ENCODE measurements at places on chromosomes 13 and 19.

DNA sequence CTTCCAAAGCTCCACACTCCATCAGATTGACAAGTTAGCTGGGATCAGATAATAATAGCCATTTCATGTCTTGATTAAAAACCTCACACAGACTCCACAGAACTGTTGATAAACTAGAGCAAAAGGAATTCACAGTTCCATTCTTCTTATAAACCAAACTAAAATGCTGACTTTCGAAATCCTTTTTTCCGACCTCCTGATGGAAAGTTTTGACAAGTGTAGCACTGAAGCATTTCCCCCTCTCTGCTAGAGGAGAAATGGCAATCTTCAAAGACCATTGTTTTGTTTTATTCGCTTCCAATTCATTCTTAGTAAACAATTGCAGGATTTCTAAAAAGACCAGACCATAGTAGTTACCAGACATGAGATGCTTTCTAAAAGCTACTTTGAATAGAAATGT is 58.8 kb downstream of the COL4A2 start:
- DNase-seq: no peak

- no peak for DNase-seq
These were observed 3.3 kb downstream of the GYS1 start for GRCh38 chr19:48989701-48990291.

- DNase-seq: peak; percentile 27
These were observed at the start of gene CYP2S1 for GRCh38 chr19:41192574-41193429. Gene CYP2S1, plus strand, starts transcription at chr19:41193219. Its CDS starts 46 bp downstream, at chr19:41193265.

DNA sequence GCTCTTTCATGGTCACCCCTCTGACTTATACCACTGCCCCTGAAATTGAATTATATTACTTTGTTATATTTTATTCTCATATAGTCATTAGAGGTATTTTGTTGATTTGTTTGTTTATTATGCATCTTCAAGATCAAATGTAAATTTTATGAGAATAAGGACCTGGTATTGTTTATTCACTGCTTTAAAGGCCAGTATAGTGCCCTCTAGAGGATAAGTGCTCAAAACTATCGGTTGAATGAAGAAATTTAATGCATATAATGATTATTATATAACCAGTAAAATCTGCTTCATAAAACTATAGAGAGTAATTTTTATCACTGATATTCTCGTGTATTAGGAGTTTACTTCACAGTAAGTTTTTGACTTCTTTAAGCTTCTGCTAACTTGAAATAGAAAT is 1401.9 kb downstream of the SLITRK1 start:
- no peak for DNase-seq

DNA sequence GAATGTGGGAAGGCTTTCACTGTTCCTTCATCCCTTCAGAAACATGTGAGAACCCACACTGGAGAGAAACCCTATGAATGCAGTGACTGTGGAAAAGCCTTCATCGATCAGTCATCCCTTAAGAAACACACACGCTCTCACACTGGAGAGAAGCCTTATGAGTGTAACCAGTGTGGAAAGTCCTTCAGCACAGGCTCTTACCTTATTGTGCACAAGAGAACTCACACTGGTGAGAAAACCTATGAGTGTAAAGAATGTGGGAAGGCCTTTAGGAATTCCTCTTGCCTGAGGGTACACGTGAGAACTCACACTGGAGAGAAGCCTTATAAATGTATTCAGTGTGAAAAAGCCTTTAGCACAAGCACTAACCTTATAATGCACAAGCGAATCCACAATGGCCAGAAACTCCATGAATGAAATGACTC is 18.6 kb downstream of the ZNF177 start:
- DNase-seq: no peak

GRCh38 chr13:60757501-60758215 is 360.6 kb downstream of the TDRD3 start:
- DNase-seq: no peak

- no peak for DNase-seq
These were observed 196.5 kb downstream of the TEX29 start for GRCh38 chr13:111516712-111517640.

- no peak for DNase-seq
These were observed 32.2 kb downstream of the SLC10A2 start for GRCh38 chr13:103033999-103034398.

DNA sequence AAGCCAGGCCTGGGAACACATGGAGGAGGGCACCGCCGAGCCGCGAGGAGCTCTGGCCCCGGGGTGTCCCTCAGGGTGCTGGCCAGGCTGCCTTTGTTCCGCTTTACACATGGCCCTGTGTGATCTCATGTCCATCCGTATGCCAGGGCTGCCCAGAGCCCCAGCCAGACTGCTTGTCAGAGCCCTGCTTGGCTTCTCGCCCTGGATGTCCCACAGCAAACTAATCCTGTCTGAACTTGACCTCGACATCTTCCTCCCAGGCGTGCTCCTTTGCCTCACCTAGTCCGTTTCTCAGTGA is 14.3 kb downstream of the BCKDHA start:
- no peak for DNase-seq

DNA sequence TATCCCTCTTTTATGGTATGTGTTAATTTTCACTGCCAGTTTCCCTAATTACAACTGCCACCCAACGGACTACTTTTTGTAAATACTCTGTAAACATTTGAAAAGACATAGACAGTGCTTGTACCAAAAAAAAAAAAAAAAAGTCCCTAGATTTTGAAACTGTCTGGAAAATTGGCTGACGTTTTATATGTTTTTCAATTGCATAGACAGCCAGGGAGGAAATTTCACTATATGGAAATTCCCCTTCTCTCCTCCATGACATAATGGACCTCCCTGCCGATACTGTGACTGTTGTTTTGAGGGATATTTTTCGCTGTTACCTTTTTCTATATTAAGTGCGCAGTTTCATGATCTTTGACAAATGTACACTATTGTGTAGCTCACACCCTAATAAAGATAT is 43.4 kb downstream of the C13orf42 start:
- no peak for DNase-seq

GRCh38 chr13:96181911-96182310 is 92.0 kb downstream of the HS6ST3 start:
- no peak for DNase-seq

DNA sequence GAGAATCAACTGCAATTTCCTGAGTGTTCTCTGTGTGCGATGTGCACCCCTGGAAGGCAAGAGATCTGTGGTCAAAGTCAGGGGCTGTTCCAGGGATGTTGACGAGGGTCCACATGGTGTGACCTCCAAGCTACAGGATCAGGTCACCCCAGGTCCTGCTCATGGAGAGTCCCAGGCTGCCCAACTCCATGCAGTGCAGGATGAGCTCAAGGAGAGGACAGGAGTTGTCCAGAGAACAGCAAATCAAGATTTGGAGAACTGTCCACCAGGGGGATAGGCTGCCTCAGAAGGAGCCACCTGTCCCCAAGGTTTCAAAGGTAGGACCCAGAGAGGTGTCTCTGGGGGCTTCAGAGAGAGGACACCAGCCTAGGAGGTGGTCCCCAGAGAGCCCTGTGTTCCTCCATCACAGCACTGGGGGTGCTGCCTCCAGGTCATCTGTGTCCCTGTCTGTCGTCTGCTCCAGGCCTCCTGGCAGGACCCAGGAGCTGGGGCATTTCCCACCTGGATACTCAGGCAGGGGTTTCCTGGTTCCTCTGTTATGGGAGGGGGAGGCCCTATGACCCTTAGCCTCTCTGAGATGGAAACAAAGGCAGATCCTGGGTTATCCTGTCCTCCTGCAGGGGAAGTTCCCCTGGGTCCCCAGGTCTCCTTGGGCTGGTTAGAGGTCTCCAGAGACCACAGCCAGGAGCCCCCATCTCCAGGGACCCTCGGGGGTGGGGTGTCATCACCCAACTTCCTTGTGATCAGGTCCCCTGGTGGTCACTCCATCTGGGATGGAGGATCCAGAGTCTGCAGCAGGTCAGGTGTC is 2.1 kb upstream of the CEACAM7 start:
- DNase-seq: no peak

GRCh38 chr19:31175564-31176348 is 173.5 kb downstream of the TSHZ3 start:
- no peak for DNase-seq

DNA sequence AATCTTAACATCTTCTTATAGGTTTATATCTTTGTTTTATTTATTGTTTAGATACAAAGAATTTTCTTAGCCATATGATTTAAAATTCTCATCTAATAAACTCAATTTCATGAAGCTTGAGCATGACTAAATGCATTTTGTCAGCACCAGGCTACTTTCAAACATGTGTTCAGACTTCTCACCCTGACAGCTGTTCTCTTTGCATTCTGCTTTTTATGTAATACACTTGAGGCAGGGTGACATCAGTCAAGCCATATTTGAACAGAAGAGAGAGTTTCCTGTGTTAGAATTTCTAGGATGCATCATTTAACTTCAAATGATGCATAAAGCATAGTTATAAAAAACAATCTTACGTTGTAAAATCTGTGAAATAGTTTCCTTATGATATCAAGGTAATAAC is 1295.1 kb upstream of the PCDH20 start:
- no peak for DNase-seq

DNA sequence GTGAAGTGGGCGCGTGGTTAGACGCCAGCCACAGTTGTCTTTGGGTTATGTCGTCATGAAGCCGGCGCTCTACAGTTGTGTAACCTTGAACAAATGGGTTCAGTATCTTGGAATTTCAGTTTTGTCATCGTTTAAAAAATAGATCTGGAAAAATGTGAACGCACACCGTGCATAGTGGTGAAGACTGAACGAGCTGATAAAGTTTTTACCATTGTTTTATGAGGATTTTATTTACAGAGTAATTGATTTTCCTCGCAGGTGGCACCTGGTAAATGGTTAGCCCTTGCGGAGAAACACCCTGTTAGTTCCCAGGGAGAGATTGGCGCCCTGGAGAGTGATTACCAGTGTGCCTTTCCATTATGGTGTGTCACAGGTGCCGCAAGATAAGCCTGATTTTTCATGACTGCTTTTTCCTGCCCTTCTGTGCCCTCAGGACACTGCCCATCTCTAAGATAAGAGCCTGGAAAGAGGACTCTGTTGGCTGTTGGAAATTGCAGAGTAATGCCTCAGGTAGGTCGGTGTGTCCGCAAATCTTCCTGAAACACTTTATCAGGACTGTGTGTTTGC is 577 bp downstream of the ZNF181 start:
- no peak for DNase-seq

DNA sequence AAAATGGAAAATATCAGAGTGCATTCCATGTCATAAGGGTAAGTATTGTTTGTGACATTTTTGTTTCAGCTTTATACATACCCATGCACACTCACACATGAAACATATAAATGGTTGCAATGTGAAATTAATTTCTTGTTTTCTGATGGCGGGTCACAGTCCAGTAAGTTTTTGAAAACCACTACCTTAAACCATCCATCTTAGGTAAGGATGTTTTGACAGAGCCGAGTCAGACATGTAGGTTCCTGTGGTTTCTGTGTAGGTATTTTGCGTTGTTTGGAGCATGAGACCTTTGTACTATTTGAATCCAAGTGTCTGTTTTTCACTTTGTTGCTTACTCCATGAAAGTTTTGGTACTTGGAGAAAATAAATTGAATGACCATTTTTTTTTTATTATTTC is 121.7 kb downstream of the B3GLCT start:
- no peak for DNase-seq

- no peak for DNase-seq
These were observed 19.0 kb downstream of the MAN2B1 start for GRCh38 chr19:12647490-12648071.

DNA sequence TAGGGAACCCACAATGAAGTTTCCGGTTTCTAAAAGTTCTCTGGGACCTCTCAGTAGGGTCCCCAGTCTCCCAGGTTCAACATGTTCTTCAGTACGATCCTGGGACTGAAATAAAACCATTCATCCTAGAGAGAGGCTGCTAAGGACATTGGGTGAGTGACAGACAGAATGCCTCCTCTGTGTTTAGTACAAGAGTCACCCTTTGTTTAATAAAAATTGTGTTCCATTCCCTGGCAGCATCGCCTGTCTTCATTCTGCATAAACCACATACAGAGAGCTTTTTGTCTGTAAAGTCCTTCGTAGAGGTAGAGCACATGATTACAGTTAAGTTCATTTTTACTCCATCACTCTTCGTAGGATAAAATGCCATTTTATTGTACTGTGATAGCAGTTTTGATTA is 95.3 kb upstream of the GPR12 start:
- DNase-seq: no peak

DNA sequence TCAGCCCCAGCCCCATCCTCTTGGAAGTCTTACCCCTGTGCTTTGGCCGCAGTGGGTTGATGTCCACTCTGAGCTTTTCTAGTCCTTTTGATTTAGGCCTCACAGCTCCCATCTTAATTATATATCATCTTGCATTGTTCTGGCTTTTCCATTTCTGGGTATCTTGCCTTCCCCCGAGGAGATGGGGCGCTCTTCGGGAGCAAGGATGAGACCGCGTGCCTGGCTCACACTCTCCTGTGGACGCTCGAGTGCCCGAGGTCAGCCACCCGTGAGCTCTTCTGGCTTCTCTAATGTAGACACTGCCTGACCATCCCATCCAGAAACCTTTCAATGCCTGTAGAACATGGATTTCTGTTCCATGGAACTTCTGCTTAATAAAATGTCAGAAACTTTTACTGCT is 53.5 kb upstream of the GPR183 start:
- DNase-seq: no peak

GRCh38 chr13:105904034-105904742 is 631.3 kb downstream of the EFNB2 start:
- no peak for DNase-seq

GRCh38 chr19:19651076-19651475 is 7.6 kb upstream of the GMIP start:
- DNase-seq: no peak

All from mesothelial cell of epicardium (in vitro differentiated cells).